SK-MEL-5 (cell line): ENCODE measurements at places on chromosomes 4 and X.

GRCh38 chr4:170008371-170008770, 17.8 kb downstream of the MFAP3L start:
- DNase-seq, result peak; percentile 81

- no peak for DNase-seq
Observed at GRCh38 chrX:50581405-50581804, 110.8 kb upstream of the DGKK start.

DNA sequence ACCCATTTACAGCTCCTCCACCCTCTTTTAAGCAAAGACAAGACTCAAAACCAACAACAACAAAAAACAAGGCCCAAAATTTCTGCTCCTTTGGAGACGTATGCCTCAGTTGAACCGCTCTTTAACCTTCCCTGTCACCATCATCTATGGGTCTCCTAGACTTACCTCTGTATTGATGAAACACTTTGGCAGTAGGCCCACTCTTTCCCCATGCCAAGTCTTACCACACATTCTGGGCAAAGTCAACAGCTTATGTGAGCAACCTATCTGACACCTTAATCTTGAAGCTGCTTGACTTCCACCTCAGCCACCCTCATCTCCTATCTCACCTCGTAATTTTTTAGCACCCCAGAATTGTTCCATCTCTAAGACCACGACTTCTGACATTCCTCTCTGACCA, 99.7 kb upstream of the CXorf66 start:
- DNase-seq, result no peak

- no peak for DNase-seq
Observed at GRCh38 chrX:134998246-134998645, 7.5 kb downstream of the SMIM10 start.

DNA sequence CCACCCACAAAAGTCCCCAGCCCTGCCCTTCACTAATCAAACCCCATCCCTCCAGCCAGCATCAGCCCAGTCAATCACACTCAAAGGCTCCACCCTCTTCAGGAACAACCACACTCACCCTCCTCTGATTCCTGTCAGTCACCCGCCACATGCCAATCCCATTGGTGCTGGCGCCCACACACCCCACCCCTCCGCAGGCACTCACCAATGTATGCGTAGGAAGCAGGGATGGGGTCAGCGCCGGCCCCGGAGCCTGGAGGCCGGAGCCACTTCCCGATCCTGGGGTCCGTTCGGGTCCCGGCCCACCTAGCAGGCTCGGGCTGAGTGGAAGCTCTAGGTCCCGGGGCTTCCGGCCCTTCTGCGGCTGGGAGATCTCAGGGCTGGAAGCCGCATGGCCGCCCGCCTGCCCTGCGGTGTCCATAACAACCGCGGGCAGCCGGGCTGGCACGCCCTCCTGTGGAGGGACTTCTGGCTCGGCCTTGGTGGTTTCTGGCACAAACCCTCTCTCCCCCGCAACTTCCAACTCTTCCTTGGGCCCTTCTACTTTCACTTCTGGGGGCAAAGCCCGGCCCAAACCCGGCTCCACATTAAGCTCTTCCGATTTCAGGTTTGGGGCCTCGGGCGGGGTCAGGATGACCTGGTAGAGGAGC, 7.9 kb upstream of the CFP start:
- DNase-seq, result peak; percentile 84

DNA sequence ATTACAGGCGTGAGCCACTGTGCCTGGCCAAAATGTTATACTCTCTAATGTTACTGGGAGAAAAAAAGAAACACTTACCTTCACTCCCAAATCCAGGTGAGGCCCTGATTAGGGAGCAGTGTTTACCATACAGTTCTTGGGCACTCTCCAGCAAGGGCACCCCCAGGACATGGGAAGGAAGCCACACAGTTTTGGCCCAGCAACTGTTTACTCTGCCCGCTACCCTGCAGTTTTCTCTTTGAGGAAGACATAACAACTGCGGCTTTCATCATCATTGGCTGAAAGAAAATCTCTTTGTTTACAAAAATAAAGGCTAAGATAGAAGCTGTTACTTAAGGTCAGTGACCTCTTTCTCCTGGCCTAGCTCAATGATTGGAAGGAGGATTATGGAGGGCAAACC, 145.5 kb upstream of the DUSP21 start:
- DNase-seq, result no peak

DNA sequence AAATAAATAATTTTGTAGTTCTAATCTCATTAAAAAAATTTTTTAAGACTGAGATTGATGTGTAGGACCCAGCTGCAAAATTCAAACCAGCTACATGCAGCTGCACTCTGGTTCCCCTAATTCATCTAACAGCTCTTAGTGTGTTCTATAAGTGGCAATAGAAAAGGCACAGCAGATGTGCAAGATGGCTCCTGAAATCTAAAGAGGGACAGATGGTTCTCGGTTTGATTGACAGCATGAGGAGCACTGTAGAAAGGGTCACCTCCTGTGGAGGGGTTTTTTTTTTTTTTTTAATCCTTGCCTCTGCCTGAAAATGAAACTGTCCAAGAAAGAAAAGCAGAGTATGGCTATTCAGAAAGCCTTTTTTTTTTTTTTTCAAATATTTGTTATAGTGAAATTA, 16.9 kb upstream of the OCIAD1 start:
- no peak for DNase-seq

DNA sequence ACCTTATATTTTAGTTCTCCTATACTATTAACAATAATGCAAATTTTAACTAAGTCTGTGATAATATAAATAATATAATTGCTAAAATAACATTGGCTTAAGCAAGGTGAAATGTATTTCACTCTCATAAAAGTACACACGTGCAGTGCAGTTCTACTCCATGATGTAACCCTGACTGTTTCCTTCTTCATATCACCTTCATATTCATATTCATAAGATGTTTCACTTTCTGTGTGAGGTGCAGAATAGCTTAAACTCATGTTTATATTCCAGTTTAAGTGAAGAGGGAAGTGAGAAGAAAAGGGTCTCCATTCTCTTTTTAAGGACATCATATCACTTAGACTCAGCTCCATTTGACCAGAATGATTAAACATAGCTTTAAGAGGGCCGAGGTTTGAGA, 1810.0 kb upstream of the PCDH10 start:
- no peak for DNase-seq

DNA sequence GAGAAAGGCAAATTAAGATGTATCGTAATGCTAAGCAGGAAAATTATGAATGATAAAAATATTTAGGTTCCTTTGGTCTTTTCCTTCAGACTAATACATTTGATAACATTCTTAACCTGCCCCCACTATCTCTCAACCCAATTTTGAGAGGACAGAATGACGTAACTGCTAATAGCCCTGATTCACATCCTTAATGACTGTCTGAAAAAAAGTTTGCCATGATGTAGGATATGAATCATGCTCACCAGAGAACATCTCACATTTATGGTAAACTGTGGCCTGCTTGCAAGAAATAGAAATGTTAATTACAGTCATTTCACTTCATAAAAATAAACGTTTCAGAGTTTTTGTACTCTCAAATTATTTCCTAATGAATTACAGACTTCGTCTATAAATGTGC, 128.0 kb upstream of the VEGFC start:
- DNase-seq, result no peak

DNA sequence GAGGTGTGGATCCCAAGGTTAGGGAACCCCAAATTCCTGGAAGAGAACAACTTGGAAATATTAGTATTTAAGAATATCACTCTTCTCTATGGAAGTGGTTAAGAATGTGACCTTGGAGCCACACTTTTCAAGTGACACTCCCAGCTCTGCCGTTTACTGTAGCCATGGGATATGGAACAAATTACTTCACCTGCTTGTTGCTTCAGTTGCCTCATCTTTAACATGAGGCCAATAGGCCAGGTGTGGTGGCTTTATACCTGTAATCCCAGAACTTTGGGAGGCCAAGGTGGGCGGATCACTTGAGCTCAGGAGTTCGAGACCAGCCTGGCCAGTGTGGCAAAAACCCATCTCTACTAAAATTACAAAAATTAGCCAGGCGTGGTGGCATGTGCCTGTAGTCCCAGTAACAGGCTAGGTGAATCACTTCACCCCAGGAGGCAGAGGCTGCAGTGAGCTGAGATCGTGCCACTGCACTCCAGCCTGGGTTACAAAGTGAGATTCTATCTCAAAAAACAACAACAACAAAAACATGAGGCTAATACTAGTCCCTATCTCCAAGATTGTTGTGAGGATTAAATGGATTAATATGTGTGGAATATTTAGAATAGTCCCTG, 13.0 kb downstream of the IL13RA1 start:
- no peak for DNase-seq

- peak; percentile 8 for DNase-seq
Observed at GRCh38 chr4:10115271-10115796, 1.3 kb downstream of the WDR1 start.

DNA sequence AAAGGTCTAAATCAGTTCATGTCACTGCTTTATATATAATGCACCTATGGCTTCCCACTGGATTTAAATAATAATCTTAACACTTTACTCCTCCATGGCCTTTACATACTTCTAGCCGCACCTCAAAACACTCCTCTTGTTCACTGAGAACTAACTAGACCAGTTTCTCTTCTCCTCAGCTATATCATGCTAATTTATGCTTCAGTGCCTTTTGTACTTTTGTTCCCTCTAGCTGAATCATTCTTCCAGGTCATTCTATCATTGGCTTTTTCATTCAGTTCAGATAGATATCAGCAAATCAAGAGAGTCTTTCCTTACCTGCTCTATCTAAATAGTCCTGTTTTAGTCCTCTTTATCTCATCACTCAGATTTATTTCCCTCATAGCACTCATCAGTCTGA, 64.2 kb downstream of the TET2 start:
- no peak for DNase-seq

DNA sequence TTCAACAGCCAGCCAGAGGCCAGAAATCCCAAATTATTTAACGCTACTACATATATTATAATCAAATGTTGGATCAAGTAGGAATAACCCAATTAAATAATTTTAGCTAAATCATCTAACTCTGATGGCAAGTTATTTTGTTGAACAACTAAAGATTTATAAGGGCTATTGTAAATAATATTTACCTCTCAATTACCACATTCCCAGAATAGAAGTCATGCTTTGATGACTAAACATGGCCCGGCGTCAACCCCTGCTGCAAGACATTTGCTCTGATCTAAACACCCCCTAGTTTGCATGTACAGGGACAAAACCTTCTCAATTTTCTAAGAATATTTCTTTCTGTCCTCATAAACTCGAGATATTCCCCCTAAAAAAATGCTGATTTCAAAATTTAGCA, 14.2 kb downstream of the VEGFC start:
- no peak for DNase-seq

DNA sequence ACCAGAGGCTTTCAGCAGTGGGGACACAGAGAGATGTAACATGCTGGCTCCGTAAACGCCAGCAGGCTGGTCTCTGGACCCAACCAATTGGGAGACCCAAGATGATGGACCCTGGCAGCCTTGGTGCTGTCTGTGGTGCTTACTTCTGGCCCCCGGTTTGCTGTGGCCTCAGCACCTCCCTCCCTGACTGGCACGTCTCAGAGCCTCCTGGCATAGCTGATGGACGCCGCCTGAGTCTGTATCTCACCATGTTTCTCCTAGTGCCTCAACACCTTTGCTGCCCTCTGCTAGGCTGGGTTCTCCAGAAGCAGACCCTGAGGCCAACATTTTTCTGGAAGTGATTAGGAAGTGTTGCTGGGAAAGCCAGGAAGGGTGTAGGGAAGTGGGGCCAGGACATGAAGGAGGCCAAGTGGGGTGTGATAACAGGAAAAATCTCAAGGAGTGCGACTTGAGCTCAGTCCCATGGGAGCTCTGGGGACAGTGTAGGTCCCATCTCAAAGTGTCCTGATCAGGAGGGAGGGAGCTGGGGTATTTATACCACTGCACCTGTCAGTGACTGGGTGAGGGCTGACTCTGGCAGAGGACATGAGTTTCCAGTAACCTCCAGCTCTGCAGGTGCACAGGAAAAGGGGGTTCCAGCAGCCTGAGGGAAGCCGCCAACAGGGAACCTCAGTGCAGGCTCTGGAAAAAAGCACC, 31.8 kb downstream of the PPP2R2C start:
- DNase-seq, result no peak

GRCh38 chr4:35500812-35501211, 743.5 kb downstream of the ARAP2 start:
- DNase-seq, result no peak

DNA sequence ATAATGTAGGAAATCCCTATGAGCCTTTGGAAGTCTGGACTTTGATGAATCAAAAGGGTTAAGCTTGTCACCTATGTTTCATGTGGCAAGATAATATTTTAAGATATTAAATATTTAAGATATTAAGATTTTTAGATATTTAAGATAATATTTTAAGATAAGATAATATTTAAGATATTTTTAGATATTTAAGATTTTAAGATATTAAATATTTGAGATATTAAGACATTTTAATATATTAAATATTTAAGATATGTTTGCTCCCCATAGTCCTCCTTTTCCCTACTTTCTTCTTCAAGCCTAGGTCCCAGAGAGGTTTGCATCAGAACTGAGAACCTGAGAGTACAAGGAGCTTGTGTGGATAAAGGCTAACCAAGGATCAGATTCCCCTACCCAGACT, 478.4 kb upstream of the IGFBP7 start:
- no peak for DNase-seq

- DNase-seq, result peak; percentile 41
Observed at GRCh38 chr4:40333921-40334352, 1.2 kb upstream of the CHRNA9 start.

DNA sequence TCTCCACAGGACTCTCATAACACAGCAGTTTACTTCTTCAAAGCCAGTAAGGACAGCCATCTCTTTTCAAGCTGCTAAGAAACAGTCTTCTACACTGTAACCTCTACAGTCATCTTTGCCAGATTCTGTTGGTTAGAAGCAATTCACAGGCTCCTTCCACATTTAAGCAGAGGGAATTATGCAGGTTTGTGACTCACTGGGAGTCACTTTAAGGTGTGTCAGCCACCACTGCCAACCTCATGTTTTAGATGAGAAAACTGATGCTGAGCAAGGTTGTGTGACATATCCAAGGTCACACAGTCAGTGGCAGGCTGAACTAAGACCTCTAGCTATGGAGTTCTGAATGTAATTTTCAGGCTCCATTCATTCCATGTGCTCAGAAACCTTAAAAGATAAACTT, 143.5 kb downstream of the QDPR start:
- no peak for DNase-seq

DNA sequence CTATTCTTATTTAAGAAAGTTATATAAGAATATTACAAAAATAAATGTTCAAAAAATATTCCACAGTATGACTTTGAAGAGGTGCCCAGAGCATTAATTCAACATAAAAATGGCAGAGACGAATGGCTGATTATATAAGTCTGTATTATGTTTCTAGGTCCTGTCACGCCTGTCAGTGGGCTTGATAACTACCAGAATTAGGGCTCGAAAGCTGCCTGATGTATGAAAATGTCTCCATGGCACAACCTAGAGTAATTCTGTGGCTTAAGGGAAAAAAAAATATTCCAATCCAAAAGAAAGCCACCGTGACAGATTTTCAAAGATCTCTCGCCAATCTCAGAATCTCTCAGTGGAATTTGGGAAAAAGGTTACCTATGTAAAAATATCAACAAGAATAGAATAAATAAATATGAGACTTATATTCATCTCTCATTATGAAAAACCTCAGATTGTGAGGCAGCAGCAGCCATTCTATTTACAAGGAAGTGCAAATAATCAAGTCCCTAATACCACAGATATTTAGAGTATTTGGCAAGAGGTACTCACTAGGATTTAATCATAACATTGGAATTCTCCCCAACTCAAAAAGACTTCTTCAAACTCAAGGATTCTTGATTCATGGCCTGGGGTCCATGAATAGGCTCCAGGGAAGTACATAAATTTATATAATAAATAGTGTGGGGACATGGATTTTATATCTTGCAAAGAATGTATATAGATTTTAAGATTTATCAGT, 489.1 kb upstream of the INTU start:
- no peak for DNase-seq
